ENCODE measurements at places on chromosomes 6 and 20.

DNA sequence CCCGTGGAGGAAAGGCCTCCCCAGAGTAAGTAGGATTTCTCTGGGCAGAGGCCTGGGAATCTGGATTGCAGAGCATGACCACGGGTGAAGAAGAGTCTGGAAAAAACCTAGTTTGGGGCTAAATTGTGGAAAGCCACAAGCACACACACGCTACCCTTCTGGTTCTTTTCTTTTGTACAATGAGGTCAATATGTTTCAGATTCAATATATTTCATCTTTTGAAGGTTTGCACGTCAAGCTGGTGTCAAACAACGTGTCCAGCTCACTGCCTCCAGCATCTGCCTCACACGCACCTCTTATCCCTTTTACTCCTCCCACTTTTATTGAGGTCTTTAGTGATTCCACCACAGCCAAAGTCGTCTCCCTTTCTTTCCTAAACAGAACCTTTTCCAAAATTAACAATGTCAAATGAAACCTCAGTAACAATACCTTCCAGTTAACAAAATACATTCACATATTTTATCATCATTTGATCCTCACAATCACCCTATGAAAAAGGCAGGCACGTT, 773 bp upstream of the EPB41L2 start:
- DNase-seq: no peak

- peak; percentile 62 for DNase-seq
Observed at GRCh38 chr6:139378882-139379341, 4.5 kb upstream of the CITED2 start.

DNA sequence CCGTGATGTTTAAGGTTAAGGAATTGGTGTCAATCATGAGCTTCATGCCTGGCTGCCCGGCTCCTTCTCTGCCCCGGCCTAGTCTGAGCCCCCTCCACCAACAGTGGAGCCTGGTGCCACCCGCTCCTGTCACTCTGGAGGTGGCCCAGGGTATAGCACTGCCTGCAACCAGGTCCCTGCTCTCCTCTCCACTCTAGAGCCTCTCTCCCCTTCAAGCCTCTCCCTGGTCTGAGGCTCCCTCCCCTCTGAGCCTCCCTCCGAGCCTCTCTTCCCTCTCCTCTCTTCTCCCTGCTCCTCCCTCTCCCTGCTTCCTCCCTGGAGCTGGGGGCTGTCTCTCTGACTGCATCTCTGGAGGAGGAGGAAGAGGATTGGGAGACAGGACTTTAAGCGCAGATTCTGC, 31.3 kb upstream of the MRGBP start:
- no peak for DNase-seq

GRCh38 chr6:127880429-127880828, 20.4 kb downstream of the THEMIS start:
- no peak for DNase-seq

- DNase-seq: no peak
Observed at GRCh38 chr6:84756466-84756865, 7.9 kb downstream of the TBX18 start.

GRCh38 chr6:71040043-71040442, 83.2 kb upstream of the B3GAT2 start:
- no peak for DNase-seq

- DNase-seq: no peak
Observed at GRCh38 chr20:23115822-23116221, 29.7 kb upstream of the CD93 start.

DNA sequence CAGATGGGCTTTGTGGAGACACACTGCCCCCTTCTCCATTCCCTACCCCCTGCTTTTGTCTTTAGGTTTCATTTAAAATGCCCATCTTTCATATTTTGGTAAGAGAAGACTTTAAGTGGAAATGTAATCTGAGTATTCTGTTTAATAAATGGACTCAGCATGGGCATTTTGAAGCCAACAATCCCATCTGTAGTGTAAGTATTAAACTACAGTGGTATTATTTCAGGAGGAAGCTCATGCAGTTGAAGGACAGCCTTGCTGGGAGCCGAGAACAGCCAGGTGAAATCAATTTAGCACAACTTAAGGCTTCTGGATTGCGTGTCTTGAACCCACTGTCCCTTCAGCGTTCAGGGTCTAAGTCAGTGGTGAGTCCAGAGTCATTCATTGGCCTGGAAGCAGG, 63.5 kb downstream of the AKAP12 start:
- DNase-seq: no peak

DNA sequence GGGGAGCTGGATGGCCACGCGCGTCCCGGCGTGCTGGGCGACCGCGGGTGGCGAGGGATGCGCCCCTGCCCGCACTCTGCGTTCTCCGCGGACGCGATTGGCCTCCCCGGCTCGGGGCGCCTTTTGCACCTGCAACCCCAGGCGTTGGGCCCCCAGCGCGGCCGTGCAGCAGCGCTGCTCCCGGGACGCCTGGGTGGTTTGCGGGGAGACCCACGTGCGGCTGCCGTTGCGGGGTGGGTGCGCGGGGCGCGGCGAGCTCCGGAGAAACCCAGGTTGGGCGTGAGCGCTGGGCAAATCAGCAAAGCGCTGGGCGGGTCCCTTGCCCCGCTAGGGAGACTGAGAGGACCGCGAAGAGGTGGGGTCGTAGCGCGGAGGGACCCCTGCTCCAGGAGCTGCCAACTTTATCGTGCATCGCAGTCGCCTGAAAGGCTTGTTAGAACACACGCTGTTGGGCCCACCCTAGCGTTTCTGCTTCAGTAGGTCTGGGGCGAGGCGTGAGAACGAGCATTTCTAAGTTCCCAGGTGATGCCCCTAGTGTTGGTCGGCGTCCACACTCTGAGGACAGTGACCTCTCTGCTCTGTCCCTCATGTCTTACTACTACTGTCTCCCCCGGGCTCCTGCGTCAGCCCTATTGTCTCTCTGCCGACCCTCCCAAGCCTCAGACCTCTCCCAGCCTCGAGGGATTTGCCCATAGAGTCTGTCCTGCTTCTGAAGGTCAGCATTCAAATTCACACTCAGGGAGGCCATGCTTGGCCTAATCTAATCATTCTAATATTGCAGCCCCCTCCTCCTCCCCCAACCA, 538 bp upstream of the ZFP64 start:
- peak; percentile 57 for DNase-seq

DNA sequence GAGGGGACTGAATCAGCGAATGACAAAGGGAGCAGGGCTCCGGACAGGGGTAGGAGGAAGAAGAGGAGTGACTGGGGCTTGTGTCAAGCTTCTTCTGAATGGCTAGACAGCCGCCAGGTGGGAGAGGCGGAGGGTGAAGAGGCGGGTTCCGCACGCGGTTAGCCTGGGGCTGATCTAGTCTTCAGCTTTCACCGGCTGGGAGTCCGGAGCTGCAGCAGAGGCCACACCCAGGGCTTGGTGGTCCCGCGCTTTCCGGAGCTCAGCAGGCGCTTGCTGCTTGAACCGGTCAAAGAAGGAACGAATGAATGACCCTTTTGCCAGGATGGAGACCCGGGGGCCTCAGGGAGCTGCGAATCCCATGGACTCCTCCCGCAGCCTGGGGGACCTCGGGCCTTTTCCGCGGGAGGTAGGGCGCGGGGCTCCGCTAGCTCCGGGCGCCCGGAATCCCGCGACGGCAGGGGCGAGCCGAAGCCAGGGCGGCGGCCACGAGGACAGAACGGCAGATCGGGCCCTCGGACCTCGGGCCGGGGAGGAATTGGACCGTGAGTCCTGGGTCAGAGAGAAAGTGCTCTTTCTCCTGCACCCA, at the start of gene C6orf141:
TSS of gene C6orf141 (plus strand) at position 177 of the 586 bp plus-strand sequence. CDS start at position 302, 125 bp downstream.
- DNase-seq: peak; percentile 64

GRCh38 chr6:144123836-144124235, 26.5 kb upstream of the STX11 start:
- DNase-seq: no peak

- DNase-seq: no peak
Observed at GRCh38 chr6:145865595-145865994, 51.0 kb upstream of the FBXO30 start.

GRCh38 chr6:137815692-137816091, 51.4 kb upstream of the TNFAIP3 start:
- DNase-seq: no peak

DNA sequence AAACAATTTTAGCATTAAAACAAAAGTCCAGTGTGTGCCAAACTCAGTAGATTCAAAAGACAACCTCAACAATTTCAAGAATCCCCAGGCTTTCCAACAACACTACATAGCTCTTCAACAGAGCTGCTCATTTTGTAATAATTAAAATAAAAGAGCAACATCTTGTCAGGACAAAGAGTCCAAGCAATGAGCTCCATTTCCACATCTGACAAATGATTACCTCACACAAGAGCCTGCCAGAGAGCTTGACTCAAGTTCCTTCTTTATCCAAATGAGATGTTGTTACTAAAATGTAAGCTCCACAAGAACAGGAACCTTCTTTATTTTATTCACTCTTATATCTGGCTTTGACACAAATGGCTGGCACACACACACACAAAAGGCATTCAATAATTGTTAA, 449.8 kb downstream of the HACE1 start:
- no peak for DNase-seq

DNA sequence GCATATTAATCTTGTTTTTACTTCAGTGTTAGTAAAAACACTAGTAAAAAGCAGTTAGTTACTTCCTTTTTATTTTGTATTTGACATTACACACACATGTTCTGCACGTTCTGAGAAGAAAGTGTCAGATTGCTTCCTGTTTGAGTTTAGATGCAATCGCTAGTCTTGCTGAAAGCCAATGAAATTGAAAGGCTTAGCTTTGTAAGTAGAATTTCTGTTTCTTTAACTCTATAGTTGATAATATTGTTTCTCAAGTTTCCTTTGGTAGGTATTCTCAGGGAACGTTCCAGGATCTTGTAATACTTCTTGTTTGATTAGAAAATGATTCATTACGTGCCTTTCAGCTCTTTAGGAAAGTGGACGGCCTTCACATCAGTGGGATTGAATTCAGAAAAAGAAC, 55.0 kb downstream of the CDKAL1 start:
- no peak for DNase-seq

GRCh38 chr20:19903168-19903811, 113.9 kb upstream of the NAA20 start:
- peak; percentile 49 for DNase-seq

GRCh38 chr6:27757307-27757706, 154.9 kb downstream of the OR2B2 start:
- DNase-seq: peak; percentile 35

DNA sequence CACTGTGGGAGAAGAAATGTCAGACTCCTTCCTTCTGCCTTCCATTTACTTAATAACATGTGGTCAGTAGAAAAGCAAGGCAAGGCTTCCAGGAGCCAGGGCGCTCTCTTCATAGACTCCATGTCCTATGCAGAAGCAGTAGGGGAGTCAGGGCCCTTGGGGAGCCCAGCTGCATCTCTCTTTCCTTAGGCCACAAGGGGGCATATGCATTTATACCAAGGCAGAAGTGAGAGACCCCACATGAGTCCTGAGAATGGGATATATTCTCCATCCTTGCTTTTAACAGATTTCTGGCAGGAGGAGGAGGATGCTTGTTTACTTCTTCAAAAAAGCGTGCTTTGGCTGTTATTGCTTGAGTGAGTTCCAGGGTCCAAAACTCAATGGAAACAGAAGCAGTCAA, 198.5 kb downstream of the HIVEP2 start:
- peak; percentile 16 for DNase-seq

GRCh38 chr6:155106456-155107115, 111.5 kb downstream of the TIAM2 start:
- no peak for DNase-seq

DNA sequence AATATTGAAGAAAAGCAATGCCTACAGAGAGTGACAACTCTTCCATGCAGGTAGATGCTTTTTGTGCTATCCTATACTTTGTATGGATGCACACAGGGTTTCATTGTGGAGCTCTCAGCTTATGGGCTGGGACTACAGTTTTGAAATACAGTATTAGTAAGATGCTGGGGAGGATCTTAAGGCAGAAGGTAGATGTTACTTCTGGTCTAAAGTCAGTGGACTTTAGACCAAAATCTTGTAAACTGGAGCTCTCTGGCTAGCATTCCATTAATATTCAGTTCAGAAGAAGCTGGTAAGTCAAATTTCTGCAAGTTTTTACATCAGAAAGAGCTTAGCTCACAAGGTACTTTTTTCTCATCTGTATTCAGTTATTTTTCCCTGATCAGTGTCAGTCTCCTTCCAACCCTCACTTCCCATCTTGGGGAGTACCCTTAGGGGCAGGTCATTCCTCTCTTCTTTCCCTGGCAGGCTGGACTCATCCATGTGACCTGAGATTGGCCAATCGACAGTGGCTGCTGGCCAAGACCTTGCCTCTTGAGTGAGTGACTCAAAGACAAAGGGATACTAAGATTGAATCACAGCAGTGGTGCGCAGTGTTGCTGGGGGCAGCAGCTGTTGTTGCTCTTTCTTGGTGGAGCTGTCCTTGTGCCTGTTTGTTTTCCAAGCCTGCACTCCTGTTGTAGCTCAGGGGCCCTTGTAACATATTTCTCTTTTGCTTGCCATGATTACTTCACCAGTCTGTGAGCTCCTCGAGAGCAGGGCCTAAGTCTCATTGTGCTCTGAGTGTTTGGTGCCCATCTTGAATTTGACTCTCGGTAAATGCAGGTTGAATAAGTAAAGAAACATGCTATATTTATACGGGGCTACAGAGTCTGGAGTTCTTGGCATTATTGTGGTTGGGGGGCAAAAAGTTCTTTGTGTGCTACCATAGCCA, 2.8 kb upstream of the PHF20 start:
- peak; percentile 85 for DNase-seq

- DNase-seq: no peak
Observed at GRCh38 chr6:118859517-118860064, 34.4 kb upstream of the ASF1A start.

GRCh38 chr6:132698608-132699007, 15.2 kb downstream of the VNN1 start:
- no peak for DNase-seq

GRCh38 chr20:7879883-7880282, 60.4 kb downstream of the HAO1 start:
- peak; percentile 6 for DNase-seq

DNA sequence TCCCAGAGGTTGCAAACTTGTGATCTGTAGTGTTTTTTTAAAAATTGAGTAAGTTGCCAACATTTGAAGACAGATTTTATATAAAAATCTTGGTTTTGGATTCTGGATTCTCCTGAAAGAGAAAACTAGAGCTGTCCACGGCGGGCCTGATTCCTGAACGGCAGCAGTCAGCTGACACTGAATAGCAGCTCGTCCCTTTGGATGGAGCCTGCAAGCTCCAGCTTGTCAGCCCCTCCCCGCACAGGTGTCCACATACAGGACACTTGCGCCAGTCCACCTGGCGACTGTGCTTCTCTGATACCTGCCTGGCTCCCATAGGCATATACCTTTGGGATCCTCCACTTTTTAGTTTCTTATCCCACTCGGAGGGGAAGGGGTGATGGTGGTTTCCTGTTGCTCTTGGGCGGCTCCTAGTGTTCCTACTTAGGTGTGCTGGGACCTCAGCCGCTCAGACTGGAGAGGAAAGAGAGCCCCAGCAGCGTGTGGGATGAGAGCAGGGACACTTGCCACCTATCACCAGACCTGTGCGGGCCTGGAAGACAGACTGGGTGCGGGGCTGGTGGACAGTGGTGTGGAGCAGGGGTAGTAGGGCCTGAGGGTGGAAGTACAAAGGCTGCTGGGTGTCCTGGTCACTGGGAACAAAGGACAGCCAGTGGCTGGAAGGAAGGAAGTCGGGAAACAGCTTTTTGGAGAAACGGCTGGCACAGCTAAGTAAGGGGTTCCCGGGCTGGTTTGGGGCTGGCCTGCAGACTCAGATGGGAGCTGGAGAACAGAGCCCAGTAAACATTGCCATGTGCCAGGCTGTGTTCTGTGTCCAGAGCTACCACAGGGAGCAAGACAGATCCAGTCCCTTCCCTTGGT, 18.3 kb downstream of the GHRH start:
- DNase-seq: no peak

Data from hepatocyte (in vitro differentiated cells).